ENCODE measurements at places on chromosomes 11 and 22.
A peak's percentile ranks its signal among the peaks of the same experiment; 100 is the strongest.

DNA sequence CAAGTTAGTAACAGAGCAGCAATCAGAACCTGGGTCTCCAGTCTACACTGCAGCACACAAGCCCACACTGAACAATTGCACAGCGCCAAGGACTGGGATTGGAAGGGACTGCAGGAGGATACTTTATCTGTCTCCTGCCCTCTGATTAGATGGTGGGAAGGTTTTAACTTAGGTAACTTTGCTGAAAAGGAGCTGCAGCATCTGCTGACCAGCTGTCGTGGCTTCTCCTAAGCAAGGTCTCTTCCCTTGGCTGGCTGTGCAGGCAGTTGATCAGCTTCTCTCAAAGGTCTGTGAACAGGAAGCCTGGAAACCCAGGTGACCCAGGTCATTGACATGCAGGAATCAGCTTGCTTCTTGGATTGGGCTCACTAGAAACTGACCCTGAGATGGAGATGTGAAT is 82.4 kb downstream of the ISX start:
- DNase-seq = no peak

DNA sequence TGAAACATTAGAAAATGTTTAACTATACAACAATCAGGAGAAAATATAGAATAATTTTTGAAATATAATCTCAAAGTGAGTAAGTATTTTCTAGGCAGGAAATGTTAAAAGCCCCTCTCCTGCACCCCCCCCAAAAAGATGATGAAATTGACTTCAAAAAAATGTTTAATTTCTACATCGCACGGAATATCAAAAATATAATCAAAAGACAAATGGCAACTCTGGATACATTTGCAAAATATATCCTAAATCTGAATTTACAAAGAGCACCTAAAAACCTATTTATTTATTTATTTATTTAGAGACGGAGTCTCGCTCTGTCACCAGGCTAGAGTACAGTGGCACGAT is 36.9 kb downstream of the OR4D9 start:
- DNase-seq = no peak

DNA sequence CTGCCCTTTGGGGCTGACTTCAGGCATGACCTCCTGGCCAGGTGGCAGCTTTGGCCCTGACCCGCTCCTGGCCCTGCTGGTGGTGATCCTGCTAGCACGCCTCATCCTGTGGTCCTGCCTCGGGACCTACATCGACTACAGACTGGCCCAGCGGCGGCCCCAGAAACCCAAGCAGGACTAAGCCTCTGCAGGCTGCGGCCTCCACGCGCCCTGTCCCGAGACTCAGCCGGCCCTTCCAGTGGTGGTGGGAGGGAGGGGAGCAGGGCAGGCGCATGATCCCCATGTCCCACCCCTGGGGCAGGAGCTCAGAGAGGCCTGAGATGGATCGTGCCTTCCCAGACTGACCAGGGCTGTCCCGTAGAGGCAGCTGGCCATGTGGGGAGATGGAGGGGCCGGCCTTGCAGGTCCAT is 2.1 kb downstream of the SMIM38 start:
- no peak for DNase-seq

DNA sequence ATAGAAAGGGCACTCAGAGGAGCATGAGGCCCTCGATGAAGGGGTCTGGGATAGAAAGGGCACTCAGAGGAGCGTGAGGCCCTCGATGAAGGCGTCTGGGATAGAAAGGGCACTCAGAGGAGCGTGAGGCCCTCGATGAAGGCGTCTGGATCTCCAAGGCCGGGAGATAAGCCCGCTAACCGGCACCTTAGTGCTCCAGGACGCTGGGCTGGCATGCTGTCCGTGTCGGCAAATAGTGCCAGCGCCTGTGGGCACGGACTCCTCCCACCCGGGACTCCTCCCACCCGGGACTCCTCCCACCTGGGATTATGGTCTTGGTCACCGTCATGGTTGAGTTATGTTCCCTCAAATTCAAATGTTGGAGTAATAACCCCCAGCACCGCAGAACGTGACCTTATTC is 725.3 kb downstream of the BRD1 start:
- DNase-seq = peak; percentile 62

- no peak for DNase-seq
Measured at GRCh38 chr11:11313902-11314692, 39.0 kb downstream of the CSNK2A3 start.

- DNase-seq = peak; percentile 46
Measured at GRCh38 chr22:28600546-28601143, 79.0 kb downstream of the TTC28 start.

GRCh38 chr11:115961159-115962003 is 457.2 kb upstream of the CADM1 start:
- DNase-seq = no peak

DNA sequence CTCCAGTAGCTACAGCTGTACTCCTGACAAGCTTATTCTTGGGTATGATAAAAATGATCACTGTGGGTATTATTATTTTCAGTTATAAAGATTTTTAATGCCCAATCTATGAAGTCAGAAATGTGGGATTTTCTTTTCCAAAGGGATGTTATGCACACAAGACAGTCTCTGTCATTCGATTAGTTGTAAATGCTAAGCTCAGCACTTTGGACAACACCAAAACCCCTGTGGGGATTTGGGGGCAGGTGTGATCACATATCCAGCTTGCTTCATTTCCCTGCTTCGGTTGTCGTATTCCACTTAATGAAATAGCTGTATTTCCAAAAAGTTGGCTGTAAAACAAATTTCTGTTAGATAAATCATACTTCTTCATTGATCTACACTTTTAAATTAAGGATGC is 931.5 kb downstream of the NTM start:
- no peak for DNase-seq

DNA sequence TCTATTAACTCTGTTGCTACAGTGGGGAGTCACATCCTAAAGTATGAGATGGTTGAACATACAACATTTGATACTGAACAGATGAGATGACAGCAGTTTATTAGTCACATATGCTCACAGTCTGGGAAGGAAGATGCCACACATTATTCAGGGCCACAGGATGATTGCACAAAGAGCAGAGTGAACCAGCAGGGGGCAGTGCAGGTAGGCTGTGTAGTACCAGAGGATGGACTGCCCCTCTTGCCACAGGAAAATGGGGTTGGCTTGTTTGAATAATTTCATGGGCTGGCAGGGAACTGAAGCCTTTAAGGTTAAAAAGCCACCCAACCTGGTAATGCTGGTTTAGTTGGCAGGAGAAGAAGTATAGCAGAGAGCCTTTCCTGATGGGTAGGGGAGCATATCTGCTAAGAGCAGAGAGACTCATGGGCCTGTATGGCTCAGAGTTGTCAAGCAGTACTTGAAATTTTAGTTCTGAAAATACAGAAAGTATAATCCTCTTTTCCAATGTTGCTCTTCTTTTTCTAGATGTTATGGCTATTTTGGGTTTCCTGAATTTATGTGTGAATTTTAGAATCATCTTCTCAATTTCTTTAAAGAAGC is 180.4 kb upstream of the B3GAT1 start:
- DNase-seq = peak; percentile 20

- no peak for DNase-seq
Measured at GRCh38 chr11:121630041-121630440, 177.3 kb upstream of the SORL1-AS1 start.

- DNase-seq = no peak
Measured at GRCh38 chr11:14742849-14743559, 99.4 kb downstream of the PDE3B start.

DNA sequence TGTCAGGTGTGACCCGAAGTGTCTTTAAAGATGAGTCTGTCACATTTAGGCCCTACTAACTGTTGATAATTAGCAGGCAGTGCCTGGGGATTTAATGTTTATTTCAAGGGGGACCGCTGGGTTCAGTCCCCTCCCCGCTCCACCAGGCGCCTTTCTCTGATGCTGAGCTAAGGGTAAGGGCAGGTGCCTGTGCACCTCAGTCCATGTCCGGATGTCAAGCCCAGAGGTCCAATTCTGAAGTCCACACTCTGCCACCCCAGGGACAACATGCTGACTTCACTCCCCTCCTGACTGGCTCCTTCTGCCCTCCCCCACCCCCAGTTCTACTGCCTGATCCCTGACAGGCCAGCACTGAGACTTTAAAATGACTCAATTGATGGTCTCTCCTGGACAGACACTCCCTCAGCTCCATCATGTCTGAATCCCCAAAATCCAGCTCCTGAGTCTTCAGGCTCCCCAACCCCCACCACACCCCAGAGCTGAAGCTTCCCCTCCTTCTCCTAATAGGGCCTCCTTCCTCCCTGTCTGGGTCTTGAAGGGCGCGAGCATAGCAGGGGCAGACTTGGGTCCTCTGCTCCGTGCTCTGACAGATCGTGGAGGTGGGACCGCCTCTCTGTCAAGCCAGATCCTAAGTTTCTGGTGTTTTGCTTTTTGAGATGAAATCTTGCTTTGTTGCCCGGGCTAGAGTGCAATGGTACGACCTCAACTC is 49.8 kb upstream of the ANO1 start:
- DNase-seq = no peak

DNA sequence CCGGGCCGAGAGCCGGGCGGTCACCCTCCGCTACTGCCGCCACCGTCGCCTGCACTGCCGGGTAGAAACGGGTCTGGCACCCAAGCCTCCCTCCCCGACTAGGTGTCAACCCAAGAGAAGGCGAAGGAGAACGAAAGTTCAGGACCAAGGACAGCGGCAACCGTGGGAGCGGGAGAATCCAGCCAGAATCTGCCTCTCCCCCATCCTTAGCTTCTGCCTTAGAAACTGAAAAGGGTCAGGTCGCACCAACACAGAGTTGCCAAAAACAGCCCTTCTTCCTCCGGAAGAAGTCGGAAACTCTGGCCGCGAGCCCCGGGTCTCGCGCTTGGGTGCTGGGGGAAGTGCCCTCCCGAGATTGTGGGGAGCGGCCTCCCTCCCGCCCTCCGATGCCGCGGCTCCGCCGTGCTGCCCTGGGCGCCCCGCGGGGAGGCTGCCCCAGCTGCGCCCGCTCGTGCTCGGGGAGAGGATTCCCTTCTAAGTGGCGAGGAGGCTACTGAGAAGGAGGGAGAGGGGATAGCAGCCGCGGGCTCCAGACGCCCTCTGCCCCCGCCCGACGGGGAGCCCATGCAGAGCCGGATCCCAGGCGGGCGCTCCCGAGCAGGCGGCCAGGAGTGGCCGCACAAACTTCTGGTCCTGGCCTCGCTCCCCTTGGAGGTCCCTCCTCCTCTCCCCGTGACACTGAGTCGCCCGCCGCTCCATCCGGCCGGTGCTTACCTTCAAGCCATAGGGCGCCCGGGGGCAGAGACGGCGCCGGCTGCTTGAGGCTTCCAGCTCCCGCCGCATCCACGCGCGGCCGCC is 637 bp downstream of the DRD2 start:
- peak; percentile 85 for DNase-seq

DNA sequence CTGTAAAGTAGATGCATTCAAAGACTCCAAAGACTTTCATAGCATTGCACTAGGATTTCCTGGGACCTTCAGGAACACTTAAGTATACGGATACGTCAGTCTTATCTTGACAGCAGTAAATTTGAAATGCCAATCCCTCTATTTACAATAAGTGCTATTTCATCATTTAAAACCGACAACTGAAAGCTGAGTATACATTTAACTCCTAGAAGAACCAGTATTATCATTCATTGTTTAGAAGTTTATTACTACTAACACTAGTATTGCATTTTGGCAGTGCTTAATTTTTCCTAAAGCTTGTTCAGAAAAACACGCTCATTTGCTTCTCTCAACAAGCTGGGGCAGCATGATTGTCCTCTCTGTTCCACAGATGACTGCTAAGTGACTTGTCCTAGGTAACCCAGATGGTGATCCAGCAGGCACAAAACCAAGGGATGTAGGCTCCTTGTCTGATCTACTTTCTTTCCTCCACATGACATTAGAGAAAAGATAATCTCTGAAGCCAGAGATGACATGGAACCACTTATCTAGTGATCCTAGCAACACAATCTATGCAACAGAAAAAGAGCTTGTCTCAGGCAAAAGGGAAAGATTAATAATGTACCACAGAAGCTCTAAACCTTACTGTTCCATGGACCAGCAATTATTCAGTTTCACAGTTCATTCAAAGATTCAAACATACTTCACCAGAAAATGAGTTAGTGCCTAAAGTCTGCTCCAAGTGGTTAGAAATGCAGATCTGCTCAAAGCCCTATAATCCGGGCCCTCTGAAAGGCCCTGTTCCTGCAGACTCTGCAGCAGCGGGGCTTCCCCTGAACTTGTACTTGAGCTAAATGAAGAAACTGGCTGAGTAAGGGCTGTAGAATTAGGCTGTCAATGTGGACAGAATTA is 5.2 kb downstream of the MAML2 start:
- no peak for DNase-seq

- DNase-seq = no peak
Measured at GRCh38 chr11:86243396-86243795, 1.2 kb upstream of the EED start.

GRCh38 chr11:108788565-108789199 is 123.8 kb downstream of the DDX10 start:
- DNase-seq = no peak

GRCh38 chr11:65718531-65718930 is 2.1 kb downstream of the RNASEH2C start:
- DNase-seq = no peak

- DNase-seq = no peak
Measured at GRCh38 chr11:134026655-134027343, 42.1 kb upstream of the JAM3 start.

DNA sequence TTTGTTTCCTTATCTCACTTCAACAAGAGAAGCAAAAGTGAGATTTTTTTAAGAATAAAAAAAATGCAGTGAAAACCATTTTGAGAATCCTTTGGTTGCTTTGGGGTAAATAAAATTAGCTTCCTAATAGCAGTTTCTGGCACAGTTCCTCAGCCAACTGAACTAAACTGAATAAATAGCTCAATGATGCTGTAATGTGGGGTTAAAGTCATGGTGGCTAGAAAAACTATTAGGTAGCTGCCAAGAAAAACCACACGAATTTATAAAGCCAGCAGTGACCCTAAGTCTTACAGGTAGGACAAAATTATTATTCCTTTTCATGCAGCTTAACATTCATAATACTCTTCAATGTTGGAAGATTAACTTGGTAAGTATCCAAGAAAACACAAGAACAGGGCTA is 142.4 kb downstream of the APIP start:
- DNase-seq = no peak

- DNase-seq = no peak
Measured at GRCh38 chr11:9089061-9089460, 2.3 kb downstream of the SCUBE2 start.

GRCh38 chr11:92848578-92848977 is 120.9 kb upstream of the MTNR1B start:
- no peak for DNase-seq

DNA sequence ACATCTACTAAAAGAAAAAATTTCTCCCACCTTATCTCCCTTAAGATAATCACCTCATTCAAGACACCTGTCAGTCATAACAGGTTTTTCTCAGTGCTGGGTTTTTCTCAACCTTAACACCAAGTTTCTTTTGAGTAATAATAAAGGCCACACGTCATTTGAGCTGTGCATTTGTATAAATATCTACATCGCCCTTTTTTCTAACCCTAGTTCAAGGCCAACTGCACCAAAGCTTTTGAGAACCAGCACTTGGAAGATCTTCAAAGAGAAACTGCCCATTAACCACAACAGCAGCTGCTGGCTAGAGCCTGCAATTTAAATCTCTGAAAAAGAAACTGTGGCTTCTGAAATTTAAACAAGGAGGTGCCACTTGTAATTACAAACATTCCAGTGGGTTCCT is 6.9 kb downstream of the CADM1 start:
- DNase-seq = no peak

Measured in left lung (tissue), 14 donors.